ENCODE measurements at places on chromosomes 1 and 21. TPM values are rescaled to one million over a fixed set of nuclear protein-coding genes. Genes with fewer than 3 reads are reported as not detected.

DNA sequence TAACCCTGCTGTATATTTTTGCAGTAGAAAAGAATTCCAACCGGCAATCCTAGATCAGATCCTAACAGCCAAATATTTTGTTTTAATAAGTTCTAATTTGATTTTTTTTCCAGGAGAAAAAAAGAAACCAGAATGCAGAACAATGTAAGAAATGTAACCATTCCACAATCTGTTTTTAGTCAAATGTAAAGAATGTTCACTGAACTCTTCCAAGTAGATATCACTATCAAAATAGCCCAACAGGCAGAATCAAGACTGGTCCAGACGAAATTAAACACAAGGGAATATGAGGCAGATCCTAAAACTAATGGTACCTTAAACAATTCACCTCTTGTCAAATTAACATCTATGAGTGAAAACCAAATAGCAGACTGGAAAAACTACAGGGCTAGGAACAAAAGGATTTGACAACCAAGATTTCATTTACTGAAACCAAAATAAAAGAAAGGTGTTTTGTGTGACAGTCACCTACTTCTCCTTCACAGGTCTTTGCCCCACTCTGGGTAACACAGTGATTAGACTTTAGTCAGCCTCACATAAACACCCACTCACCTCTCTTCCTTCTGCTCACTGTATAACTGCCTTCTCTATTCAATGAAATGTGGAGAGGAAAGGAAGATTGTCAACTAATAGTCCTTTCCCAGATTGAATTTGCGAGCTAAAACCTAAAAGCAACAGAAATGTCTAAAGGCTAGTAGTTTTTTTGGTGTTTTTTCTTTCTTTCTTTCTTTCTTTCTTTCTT, 137.9 kb downstream of the FAF1 start:
- no peak for DNase-seq

C2CD4D gene
- total RNA-seq: 0.29 TPM

DNA sequence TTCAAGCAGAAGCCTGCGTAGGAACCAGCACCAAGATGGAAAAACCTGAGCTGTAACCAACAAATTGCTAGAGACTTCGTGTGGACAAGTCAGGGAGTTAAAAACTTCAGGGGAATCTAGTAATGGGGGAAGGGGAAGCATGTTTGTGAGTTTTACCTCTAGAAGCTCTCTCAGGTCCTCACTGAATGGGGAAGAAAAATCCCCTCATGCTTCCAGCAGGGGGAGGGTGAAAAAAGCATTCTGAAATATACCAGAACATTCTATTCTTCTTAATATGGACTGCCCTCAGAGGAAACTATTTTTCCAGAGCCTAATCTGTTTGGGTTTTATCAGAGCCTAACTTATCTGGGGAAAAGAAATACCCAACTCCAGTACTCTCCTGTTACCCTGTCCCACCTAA, 28.6 kb downstream of the GNG12 start:
- no peak for DNase-seq

BEND5 gene
- total RNA-seq: 17.2 TPM

DNA sequence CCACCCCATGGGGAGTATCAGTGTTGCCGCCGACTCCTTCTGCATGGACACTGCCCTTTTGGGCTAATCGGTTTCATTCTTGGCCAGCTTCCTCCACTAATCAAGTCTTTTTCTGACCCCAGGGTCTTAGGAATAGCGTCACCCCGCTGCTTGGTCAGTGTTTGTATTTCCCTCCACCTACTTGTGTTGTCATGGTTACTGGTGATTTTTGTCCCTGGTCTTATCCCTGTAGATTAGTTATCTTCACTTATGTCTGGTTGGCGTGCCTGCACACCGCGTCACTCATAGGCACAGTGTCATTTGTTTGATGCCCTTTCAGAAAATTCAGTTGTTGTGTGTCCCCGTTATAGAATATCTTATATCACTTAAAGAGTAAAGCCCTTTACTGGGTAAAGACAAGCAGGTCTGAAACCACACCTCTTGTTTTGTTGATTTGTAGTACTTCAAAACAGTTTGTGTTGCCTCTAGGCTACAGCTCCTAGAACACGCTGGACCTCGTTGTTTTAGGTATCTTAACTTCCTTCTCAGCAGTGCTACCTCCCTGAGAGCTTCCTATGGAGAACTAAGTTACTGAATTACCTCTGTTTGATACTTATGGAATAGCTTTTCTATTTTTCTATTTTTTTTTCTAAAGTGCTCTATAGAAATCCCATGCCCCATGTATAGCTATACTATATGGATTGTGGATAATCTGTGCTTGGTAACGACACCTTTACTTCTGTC, 868 bp downstream of the PPP1R12B start:
- DNase-seq: peak; percentile 46

AKR7A3 gene
- total RNA-seq: 9.1 TPM

All from adrenal gland (tissue), 19 donors.